ENCODE measurements at places on chromosomes 6 and 20. TPM values are rescaled to one million over a fixed set of nuclear protein-coding genes. Genes with fewer than 3 reads are reported as not detected.

Gene CITED2
- total RNA-seq: 72.4 TPM

Gene TRAPPC3L
- total RNA-seq: 0.09 TPM

Gene TMEM170B
- 3.9 TPM for total RNA-seq

Gene ID4
- total RNA-seq: 4.6 TPM

Gene BTN1A1
- 0.04 TPM for total RNA-seq
